Pulmonary artery endothelial cell (primary cell): ENCODE measurements at places on chromosomes 16 and 17. TPM values are rescaled to one million over a fixed set of nuclear protein-coding genes. Genes with fewer than 3 reads are reported as not detected.

GRCh38 chr16:24815021-24815420 is 30.7 kb upstream of the SLC5A11 start:
- DNase-seq: no peak

The UNC45B gene
- total RNA-seq: not detected in 2 replicates

DNA sequence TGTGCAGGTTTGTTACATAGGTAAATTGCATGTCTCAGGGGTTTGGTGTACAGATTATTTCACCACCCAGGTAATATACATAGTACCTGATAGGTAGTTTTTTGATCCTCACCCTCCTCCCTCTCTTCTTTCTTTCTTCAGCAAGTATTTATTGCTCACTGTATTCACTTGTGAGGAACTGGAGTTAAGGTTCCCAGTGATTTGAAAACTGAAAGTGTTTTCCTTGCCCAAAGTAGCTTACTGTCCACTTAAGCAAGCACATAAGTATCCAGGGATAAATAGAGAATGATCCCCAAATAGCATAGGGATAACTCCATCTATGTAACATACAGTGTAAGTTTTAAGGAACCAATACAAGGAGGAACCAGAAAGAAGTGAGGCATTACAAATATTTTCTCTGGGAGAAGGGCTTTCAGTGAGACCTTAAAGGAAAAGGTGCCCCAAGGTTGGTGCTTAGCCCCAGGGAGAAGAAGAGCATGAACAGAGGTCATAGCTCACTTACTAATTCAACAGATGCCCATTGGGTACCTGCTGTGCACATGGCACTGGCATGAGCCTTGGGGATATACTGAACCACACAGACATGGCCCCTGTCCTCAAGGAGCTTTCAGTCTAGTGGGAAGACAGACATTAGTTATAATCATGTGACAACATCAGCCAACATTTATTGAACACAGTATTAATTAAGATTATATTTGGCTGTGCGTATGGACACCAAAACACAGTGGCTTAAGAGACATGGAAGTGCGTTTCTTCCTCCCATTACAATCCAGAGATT is 17.0 kb downstream of the MYL4 start:
- no peak for DNase-seq

- no peak for DNase-seq
Observed at GRCh38 chr16:49472598-49472997, 99.0 kb downstream of the C16orf78 start.

The TMED6 gene
- total RNA-seq: 0.13 and 0.21 TPM in 2 replicates

DNA sequence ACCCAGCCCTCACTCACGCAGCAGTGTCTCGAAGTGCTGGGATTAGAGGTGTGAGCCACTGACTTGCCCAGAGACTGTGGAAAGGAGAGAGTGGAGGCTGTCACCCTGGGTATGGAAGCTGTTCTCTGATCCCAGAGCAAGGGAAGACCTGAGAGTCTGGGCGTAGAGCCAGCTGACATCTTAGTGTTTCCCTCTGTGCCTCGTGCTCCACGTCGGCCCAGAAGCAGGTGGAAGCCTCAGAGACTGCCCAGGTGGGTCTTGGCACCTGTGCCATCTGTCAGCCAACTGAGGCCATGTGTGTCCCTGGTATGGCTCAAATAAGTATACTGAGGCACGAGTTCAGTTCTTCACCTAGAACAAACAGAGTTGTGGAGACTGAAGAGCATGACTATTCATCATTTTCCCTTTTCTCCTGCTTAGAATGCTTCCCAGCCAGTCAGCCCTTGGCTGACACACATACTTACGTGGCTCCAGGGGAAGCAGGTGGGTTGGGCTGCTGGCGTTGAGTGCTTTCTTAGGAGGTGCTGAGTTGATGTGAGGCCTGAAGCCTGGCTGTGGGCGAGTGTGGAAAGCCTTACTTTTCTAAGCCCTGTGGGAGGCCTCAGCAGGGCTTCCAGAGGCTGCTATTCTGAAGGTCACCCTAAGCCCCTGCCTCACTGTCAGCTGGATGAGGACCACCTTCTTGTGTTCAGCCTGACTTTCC is 8.1 kb downstream of the CTRL start:
- DNase-seq: no peak

DNA sequence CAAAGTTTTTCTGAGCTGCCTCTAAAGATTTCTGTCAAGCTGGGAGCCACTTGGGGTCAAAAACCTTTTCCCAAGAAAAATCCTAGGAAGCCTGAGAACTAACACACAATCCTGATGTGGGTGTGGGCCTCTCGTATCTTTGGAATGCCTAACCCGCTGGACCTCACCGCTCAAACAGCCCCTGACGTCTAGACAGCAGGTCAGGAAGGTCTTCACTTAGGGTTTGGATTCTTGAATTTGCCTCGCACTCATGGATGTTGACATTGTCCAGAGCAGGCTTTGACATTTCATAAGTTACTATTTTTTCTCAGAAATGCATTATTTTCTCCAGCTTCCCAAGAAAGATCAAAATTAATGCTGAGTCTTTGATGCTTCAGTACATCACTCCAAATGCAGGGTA is 18.9 kb downstream of the TEX2 start:
- DNase-seq: no peak

The EVPLL gene
- total RNA-seq: not detected in 2 replicates

DNA sequence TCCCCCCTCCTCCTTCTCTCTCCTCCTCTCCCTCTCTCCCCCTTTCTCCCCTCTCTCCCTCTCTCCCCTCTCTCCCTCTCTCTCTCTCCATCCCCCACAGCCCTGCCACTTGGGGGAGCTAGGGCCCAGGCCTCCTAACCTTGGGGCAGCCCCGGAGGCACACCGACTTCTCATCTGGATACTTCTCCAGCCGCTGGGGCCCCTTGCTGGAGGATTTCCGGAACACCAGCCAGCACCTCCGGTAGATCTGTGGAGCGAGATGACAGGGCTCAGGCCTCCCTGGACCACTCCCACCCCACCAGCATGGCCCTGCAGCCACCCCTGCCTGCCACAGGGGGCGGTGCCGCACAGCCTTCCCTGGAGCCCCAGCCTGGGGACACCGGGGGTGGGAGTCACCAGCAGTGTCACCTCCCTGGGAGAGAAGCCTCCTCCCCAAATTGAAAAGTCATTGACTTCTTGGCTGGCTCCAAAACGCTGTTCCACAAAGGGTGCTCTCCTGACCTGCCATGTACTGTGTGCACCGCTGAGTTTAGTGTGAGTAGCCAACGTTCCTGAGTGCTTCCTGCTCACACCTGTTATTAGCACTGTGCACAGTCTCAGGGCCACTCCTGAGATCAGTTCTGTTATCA is 10.5 kb downstream of the DOK4 start:
- DNase-seq: peak; percentile 24

DNA sequence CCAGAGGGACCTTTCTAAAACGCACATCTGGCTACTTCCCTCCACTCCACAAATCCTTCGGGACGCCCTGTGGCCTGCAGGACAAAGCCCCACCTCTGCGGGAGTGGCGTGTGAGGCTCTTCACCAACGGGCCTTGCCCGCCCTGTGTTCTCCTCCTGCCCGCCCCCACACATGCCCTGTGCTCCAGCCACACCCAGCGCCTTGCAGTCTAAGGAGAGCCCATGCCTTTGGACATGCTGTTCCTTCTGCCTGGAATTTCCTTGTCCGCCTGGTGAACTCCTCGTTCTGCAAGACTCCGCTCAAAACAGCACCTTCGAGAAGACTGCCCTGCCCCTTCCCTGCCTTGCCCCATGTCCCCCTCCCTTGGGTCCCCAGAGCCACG is 7.4 kb downstream of the ELOB start:
- DNase-seq: no peak

DNA sequence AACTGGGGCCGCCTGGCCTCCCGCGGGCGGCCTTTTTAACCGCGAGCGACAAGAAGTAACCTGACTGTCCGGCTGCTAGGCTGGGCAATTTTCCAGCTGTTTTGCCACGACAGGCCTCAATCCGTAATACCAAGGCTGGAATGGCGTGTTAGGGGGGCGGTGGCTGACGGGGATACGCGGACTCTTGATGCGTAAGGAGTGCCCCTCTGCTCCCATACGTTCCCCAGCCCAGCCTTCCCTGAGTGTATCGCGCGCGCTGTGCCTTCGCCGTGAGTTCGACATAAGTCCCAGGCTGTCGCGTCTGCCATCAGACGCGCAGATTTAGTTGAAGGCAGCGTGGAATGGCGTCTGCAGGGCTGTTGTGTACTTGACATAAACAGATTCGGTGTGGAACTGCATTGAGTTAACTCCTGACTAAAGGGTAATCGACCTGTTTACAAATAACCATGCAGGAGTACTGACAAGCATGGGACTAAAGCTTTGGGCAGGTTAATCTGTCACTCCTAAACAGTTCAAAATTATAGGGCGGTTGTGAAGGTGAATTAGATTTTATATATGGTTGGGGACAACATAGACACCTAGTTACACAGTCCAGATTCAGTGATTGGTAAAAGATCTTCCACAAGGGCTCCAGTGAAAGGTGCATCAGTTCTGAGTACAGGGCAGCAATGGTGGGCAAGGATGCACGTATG is 16.6 kb upstream of the ERN1 start:
- no peak for DNase-seq
